ENCODE measurements at places on chromosomes 4 and X.

DNA sequence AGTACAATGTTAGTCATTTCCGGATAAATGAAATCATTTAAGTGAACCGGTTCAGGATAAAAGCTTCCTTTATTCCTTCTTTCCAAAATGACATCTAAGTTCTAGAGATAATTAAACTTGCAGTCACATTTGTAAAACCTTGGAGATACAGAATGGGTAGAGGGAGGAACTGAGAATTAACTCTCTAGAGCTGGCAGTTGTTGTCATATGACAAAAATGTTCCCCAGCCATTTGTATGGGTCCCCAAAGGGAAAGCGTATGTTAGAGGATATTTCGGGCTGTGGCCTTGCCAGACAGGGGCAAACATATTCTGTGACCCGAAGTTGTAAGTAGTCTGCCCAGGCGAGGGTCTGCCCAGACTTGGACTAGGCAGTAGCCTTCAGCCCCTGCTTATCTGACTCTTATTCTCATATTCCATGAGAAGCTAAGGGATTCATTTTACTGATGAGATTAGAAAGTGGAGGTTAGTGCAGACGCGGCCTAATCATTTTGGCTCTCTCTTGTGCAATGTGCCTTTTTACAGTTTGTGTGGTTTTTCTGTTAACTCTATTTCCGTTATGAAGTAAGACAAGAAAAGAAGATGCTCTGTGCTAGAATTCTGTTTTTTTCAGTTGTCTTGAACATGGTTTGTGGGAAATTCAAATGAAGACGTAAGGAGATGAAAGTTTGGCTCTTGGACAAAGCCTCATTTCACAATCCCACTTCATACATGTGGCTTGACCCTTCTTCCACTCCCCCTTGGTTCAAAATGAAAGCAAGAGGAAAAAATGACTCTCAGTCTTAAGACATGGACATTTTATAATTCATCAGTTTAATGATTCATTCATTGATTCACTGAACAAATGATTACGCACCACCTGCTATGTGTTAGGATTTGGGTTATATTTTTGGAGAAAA, 2394.2 kb upstream of the AGA start:
- no peak for DNase-seq

GRCh38 chr4:62644372-62644771, 1444.2 kb downstream of the ADGRL3 start:
- no peak for DNase-seq

DNA sequence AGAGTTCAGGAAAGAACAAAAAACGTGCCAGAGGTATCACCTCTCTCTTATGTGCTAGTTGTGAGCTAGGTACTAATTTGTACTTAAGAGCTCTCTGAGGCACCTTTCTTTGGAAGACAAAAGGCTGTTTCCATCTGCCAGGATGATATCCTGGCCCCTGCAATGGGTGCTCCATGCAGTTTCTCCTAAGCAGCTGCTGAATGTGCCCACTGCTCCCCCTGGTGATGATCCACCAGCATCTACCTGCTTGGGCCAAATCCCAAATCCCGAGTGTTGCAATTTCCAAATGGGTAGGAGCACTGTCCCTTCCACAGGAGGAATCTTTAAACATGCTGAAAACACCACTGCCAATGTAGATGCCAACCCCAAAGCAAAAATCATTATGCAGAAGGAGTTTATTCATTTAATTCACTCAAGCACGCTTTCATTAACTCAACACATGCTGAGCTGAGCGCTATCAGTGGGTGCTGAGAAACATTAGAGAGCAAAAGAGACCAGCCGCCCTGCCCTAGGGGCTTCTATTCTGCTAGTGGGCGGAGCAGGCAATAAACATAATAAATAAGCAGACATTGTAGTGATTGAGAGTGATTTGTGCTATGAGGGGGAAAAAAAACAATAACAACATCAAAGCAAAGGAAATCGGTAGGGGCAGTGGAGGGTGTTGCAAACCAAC, 69.6 kb upstream of the C4orf50 start:
- DNase-seq: no peak

DNA sequence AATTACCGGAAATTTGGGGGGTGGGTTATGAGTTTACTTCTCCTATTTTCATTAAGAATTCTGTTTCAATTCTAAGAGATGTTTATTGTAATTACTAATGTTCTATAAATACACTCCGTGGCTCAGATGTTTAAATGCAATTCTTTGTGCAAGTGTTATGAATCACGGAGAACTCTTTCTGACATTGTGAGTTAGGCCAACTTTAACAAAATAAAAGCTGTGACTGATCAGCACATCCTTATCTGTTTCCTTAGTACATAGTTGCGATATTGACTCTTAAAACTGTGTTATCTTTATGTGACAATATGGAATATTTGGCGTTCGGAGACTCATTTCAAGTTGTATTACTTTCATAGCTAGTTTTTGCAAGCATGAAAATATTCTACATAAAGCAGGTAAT, 902 bp downstream of the KLHL4 start:
- no peak for DNase-seq

DNA sequence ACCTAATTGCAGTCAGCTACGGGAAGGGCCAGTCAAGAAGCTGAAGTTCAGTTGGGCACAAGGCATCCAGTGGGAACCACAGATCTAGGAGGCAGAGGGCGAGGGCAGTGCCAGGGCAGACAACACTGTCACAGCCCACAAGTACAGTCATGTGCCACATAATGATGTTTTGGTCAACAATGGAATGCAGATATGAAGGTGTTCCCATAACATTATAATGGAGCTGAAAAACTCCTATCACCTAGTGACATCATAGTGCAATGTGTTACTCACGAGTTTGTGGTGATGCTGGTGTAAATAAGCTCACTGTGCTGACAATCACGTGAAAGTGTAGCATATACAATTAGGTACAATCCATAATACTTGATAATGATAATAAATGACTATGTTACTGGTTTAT, 4.5 kb upstream of the TMEM255A start:
- no peak for DNase-seq

- no peak for DNase-seq
Observed at GRCh38 chr4:125198916-125199315, 115.8 kb upstream of the FAT4 start.

DNA sequence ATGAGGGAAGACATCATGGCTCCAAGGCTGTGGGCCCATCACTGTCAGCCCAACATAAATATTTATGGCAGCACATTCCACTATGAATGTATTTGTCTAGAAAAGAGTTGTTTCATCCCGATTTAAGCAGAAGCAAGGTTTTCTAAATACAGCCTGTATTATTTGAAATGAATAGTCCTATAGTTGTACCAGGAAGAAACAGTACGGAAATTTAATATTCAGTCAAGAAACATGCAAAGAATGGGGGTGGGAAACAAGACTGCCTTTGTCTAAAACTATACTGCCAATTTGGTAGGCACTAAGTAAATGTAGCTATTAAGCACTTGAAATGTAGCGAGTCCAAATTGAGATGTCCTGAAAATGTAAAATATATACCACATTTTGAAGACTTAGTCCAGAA, 69.1 kb downstream of the MOSPD2 start:
- no peak for DNase-seq

Measured in RWPE2 (cell line).